Pulmonary artery endothelial cell (primary cell): ENCODE measurements at places on chromosomes 1 and 21.
A peak's percentile ranks its signal among the peaks of the same experiment; 100 is the strongest.

DNA sequence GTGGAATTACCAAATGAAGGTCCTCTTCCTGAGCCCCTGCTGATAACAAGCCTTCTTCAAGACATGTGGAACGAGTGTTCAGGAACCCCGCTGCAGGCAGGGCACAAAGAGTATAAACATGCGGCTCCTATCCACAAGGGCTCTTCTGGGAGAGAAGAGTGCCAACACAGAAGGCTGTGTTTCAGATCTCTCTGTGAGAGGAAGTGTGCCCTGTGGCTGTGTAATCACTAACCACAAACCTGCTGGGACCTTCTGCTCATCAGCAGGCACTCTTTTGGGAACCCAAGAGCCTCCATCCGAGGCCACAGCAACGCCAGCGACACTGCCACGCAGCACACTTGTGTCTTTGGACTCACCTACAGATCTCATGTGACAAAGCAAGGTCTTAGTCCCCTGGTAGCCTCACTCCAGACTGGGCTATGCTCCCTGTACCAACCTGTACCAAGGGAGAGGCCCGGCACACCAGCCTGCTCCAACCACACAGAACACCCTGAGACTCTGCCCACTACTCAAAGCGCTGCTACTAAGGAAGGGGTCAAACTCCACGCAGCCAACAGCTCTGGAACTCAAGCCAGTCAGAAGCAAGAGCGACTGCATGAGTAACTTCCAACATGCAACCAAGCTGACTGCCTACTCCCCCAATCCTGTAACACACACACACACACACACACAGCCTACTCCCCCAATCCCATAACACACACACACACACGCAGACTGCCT lies 7.8 kb downstream of the PTTG1IP start:
- no peak for DNase-seq

- no peak for DNase-seq
Observed at GRCh38 chr1:17829579-17829978, 74.4 kb downstream of the ACTL8 start.

DNA sequence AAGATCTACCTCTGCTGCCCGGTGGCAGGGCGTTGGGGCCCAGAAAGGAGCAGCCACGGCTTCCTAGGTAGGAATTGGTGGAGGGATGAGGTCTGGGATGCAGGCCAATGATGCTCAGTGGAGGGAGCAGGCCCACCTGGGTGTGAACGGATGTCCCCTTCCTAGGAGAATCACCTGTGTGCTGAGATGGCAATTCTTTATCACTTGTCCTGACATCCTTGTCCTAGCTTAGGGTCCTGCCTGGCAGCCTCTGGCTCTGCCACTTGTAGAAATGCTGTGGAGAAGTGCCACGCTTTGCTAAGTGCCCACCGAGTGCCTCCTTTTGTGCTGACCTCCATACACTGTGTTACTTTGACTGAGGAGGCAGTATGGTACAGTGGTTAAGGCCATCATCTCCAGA lies 12.8 kb downstream of the EDN2 start:
- DNase-seq, result no peak

DNA sequence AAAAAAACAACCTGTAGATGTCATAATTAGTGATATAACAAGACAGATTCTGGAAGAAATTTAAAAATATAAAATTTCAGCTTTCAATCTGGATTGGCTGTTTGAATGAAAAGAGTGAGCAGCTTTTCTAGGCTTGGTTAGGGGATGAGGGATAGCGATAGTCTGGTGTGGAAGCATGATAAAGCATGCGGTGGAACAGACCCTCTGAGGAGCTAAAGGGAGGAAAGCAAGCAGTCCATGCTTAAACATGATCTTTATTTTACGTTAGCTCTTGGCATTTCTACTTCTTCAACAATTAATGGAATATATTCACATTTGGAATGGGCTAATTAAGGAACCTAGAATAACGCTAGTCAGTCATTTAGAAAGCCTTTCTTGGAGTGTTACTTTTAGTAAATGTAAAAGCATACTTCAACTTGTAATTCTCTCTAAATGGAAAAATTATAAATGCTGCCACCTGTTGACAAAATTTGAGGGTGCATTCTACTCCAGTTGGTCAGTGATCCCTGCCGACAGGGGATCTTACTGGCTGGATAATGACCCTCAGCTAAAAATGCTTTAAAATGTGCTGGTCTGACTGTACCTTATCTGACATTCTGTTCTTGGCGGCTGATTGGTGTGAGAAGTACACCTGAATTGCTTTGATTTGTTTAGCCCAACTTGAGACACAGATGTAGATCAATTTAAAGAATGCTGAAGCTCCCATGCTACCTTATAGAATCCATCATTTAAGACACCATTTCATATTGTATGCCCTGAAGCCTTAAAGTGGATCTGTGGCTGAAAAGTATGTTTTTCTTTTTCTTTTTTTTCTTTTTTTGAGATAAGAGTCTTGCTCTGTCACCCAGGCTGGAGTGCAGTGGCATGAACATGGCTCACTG lies 61.2 kb downstream of the AK4 start:
- DNase-seq, result peak; percentile 8

DNA sequence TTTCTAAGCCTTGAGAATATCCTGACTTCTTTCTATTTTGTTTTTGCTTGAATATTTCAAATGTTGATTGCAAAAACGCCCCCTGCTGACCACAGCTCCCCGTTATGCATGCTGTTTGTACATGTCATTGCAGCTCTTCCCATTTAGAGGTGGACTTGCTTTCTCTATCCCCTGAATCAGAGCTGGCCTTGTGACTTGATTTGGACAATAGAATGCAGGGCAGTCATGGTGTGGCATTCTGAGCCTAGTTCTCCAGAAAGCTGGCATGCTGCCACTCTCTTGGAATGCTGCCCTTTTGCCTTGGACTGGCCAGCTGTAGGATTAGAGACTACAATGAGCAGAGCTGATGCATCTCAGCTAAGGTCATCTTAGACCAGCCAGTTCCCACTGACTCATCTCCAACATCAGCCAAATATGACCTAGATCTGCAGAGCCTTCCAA lies 1561.5 kb downstream of the MRPL39 start:
- no peak for DNase-seq

DNA sequence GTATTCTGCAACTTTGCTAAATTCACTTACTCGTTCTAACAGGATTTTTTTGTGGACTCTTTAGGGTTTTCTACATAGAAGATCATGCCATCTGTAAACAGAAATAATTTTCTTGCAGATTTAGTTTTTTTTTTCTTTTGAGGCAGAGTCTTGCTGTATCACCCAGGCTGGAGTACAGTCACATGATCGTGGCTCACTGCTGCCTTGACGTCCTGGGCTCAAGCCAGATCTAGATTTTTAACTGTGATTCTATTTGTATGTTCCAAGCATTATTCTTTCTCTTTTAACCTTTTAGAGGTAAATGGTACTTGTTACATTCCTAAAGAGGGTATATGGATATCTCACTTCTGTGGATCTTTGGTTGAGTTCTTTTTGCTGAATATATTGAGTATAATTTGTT lies 18.6 kb downstream of the FABP3 start:
- no peak for DNase-seq
